ENCODE measurements at places on chromosomes 5 and 9.

DNA sequence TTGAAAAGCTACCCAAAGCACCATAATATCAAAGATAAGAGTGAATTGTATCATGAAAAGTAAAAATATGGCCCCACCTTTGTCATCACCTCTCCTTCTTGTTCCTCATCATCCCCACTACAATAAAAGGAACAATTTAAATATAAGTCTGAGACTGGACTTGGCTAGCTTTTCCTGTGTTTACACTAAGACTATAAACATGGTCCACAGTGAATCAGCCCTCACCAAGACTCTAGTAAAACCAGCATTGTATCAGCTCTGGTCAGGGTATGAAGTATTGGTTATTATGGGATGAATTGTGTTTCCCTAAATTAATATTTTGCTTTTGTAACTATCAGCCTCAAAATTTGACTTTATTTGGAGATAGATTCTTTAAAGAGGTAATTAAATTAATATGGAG is 105.4 kb downstream of the SLC25A46 start:
- no peak for DNase-seq

DNA sequence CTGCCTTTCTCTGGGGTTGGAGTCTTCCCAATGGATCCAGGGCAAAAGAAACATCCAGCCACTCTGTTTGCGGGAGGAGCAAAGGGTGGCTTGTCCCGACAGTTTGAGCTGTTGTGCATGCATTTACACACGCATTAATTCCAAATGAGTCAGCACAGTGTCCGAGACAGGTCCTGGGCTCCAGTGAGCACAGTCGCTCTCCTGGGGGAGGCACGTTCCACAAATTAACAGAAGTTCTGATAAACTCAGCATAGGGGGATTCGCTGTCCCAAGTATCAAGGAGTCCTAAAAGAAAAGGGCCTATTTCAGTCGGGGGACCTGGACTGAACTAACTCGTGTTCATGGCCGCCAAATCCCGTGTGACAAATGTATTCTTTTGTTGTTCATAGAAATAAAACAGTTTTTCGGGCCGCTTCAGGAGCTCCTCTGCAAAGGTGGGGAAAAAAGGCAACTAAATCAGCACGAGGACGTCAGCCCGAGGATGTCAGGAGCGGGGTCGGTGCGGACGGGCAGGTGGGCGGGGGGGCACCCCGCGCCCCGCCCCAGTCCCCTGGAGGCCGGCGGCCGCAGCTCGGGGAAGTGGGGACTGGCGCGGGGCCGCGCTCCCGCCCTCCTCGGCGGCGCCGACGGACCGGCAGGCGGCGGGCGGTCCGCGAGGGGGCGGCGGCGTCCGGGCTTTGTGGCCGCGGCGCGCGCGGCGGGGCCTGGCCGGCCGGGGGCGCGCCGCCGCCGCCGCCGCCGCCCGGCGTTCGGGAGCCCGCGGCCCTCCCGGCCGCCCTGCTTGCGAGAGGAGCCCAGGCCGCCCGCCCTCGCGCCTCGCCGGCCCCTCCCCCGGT is at the start of gene MSANTD3:
TSS of gene MSANTD3 (plus strand) at position 614 of the 836 bp plus-strand sequence. CDS start 14,796 bp downstream, outside the sequence.
- DNase-seq: peak; percentile 53

- no peak for DNase-seq
Observed at GRCh38 chr9:34124926-34125325, 1.6 kb downstream of the DCAF12 start.

DNA sequence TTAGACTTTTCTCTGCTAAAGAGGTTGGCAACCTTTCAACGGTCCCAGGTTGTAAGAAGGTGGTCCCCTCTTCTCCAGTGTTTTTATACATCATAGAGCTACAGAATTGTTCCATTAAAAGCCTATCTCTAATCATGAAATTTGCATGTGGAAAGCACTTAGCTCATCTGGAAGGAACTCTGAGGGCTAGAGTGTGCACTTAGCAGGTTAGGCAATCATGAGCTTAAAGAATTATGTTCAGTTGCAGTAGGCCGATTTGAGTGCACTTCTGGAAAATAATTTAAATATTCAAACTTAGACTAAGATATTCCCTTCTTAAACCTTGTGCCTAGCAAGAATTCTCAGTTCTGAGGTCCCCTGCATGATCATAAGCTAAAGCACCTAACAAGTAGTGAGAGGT is 468.7 kb downstream of the SPATA31D1 start:
- no peak for DNase-seq

GRCh38 chr5:170628691-170629565 is 125.1 kb downstream of the KCNIP1 start:
- DNase-seq: no peak

GRCh38 chr5:165003283-165003682 is 1497.9 kb downstream of the MAT2B start:
- DNase-seq: no peak

DNA sequence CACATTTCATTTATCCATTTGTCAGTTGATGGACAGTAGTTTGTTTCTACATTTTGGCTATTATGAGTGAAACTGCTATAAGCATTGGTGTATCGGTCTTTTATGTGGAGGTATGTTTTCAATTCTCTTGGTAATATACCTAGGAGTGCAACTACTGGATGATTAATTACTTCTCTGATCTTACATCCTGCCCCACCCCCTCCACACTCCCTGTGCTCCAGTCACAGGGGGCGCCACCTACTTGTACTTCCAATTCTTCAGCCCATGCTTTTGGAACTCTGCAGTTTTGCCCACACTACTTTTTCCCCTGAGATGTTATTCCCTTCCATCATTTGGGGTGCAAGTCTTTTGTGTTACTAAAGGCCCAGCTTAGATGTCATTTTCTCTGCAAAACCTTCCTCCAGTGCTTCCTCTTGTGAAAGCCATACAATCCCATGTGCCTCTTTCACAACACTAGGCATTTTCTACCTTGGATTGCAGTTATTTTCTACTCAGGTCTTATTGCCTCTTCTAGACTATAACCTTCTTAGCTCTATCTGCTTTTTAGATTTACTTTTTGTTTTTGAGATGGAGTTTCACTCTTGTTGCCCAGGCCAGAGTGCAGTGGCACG is 42.1 kb downstream of the SEC61B start:
- DNase-seq: no peak

GRCh38 chr5:106757672-106758071 is 913.1 kb downstream of the EFNA5 start:
- DNase-seq: no peak

DNA sequence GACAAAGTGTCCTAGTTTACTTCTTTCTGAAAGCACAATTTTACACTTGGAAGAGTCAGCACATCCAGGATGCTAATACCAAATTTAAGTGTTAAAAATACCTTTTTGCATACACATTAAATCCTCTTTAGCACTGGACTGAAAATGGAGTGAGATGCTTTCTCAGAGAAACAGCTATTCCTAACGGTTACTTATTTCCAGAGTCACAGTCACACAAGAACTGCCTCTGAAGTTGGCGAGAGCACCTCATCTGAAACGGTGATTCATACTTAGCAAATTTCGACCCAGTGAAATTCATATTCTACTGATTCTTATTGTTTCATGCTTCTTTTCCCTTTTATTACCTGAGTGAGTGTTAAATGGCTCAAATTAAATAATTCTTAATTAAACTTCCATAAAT is 12.2 kb downstream of the CDH18 start:
- no peak for DNase-seq

GRCh38 chr5:82466986-82467561 is 188.9 kb upstream of the RPS23 start:
- DNase-seq: no peak

DNA sequence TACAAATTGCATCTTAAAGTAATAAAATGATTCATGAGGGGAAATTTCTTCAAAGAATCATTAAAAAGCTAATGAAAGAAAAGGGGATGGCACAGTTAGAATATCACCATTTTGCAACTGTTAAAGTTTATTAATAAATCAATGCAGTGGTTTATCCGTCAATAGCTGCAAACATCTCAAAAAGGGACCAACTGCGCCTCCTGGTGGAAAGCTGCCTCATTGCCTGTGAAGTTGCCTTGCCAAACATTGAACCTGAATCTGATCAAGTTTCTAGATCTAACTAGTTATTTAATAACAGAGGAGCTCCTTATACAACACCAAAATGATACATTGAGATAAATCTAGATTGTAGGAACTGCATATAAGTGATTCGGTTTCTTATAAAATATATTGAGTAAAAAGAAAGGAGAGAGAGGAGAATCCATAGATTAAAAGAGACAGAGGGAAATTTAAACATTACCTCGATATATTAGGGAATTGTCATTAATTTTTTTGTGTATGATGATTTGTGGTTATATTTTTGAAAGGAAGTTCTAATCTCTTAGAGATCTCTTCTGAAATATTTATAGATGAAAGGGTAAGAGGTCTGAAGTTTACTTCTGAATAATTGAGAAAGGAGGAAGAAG is 6.9 kb upstream of the NDUFB6 start:
- DNase-seq: peak; percentile 21

DNA sequence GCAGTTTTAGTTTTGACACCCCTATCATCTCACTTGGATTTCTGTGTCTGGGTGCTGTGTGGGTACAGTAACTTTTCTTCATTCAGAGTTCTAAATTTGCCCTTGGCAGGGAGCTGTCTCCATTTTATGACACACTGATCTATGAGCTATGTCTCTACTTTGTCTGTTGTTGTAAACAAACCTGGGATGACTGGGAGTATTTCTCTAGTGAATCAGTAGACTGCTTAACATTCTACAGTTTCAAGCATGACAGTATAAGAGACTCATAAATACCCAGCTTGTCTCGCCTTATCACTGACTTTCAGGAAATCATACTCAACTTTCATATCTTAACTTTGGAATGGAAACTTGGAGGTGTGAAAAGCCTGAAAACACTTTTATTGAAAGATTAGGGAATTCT is 212.1 kb upstream of the NUDT12 start:
- no peak for DNase-seq

DNA sequence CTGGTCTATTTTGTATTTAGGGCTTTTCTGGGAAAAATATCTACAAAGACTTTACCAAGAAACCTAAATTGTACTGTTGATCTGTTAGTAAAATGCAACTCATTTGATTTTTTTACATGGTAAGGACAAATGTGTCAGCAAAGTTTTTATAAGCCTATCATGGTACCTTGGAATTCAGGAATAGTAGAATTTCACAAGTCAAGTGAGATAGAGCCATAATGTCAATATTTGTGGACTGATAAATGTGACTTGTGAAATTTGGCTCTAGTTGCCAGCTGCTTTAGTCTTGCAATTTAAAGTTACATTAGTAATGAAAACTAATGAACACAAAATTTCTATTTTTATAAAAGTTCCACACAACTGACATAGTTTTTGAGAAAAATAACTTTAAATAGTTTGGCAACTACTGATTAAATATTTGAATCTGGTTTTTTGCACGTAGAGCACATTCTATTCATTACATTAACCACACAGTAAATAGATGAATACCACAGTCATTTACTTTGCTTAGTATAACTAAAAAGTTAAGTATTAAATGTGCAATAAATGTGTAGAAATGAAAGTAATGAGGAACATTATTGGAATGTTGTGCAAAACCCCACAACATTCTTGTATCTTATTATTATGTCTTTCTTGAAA is 41.2 kb upstream of the RIOK2 start:
- no peak for DNase-seq

DNA sequence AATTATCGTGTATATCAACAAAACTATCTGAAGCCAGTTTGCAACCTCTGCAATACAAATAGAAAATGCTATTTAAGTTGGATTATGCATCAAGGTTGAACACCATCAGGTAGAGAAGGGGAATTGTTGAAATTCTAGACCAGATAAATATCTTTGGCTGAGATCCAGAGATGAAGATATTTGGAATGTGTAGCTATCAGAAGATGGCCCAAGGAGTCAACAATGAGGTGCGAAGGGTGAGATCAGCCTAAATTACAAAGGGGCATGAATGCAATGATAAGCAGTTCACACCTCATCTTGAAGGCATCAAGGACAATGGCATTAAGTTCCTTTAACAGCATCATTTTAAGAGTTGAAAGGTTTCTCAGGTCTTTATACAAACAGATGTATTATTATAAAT is 572.1 kb upstream of the DMAC1 start:
- no peak for DNase-seq

GRCh38 chr9:130010151-130010988 is 32.6 kb downstream of the FNBP1 start:
- no peak for DNase-seq

DNA sequence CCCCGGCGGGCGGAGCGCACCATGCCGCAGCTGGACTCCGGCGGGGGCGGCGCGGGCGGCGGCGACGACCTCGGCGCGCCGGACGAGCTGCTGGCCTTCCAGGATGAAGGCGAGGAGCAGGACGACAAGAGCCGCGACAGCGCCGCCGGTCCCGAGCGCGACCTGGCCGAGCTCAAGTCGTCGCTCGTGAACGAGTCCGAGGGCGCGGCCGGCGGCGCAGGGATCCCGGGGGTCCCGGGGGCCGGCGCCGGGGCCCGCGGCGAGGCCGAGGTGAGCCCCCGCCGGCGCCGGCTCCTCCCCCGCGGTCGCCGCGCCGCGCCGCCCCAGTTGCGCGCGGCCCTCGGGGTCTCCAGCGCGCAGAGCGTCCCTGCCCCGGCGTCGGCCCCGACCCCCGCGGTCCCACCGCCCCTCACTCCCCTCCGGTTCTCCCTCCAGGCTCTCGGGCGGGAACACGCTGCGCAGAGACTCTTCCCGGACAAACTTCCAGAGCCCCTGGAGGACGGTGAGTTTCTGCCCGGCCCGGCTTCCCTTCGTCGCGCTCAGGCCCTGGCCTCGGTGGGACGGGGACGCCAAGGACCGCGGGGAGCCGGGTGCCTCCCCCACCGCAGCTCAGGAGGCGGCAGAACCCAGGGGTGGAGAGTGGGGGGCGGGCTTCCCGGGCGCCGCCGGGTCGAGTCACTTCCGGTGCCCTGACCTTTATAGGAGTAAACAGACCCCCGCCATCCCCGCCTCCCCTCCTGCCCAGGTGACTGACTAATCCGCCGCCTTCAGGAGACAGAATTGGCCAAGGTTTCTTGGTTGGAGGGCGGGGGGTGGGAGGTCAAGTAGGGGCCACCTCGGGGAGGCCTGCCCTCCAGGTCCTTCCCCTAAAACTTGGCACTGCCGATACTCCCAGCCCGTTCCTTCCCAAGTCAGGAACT is 665 bp downstream of the TCF7 start:
- DNase-seq: no peak

GRCh38 chr5:67147760-67148159 is 48.8 kb downstream of the CD180 start:
- DNase-seq: no peak

- DNase-seq: no peak
Observed at GRCh38 chr9:105447386-105447813, 434 bp upstream of the FSD1L start.

GRCh38 chr9:2613730-2614271 is 7.8 kb upstream of the VLDLR start:
- DNase-seq: no peak

- DNase-seq: no peak
Observed at GRCh38 chr9:37290940-37291485, 131.5 kb upstream of the GRHPR start.
